ENCODE measurements at places on chromosomes 3 and 15.

DNA sequence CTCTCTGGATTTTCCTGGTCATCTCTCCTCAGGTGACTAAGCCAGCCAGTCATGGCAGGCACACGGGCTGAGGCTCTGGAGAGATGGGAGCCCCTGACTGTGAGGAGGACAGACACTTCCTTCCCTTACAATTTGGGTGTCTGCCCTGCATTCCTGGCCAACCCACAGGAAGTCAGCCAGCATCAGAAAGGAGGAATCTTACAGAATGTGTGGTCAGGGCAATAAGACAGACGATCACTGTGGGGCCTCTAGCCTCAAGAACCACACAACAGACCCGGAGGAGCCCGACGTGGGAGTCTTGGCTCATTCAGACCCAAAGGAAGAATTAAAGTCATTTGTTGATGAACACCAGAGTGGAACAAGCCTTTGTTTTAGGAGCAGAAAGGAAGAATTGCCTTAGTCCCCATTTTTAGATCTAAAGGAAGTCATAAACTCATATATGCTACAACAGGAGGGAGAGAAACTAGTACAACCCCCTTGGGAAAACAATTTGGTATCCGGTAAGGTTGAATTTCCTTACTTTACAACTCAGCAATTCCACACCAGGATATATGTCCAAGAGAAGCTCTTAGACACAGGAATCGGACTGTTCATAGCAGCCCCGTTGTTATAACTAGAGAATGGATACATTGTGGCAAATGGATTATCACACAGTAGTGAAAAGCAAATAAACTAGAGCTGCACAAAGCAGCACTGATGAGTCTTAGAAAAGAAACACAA is 62.2 kb downstream of the ABTB1 start:
- peak; percentile 94 for DNase-seq

DNA sequence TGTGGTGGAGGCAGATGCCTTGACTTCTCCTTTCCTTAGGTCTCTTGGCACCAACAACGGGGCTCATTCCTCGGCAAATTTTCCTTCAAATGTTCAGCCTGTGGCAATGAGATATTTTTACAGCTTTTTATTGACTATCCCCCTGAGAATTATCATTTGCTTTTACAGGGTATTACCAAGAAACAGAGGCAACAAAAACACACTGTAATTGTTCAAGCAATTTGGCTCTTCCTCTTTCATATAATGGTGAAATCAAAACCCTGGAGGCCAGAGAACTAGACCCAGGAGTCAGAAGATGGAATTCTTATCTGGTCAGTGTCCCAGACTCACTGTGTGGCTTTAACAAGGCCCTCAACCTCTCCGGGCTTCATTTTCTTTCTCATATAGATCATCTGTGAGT is 40.1 kb downstream of the TRIM42 start:
- no peak for DNase-seq

DNA sequence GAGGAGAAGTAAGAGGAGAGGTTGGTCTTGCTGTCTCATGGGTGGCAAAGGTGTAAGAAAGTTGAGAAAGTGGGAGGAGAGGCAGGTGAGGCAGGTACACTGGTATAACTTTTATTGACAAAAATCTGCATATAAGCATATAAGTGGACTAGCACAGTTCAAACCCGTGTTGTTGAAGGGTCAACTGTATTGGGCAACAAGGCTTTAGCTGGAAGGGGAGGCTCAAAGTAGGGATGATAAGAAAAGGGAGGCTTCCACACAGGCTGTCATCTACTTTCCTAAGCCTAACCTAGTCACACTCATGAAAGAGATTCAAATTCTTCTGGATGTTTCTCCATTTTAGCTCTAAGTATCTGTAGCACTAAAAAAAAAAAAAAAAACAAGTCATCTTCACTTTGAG is 188.1 kb upstream of the SEMA6D start:
- DNase-seq, result no peak

- peak; percentile 30 for DNase-seq
Observed at GRCh38 chr15:99438691-99439523, 126.9 kb upstream of the MEF2A start.

GRCh38 chr15:87620393-87620792 is 636.1 kb downstream of the NTRK3 start:
- DNase-seq, result no peak

DNA sequence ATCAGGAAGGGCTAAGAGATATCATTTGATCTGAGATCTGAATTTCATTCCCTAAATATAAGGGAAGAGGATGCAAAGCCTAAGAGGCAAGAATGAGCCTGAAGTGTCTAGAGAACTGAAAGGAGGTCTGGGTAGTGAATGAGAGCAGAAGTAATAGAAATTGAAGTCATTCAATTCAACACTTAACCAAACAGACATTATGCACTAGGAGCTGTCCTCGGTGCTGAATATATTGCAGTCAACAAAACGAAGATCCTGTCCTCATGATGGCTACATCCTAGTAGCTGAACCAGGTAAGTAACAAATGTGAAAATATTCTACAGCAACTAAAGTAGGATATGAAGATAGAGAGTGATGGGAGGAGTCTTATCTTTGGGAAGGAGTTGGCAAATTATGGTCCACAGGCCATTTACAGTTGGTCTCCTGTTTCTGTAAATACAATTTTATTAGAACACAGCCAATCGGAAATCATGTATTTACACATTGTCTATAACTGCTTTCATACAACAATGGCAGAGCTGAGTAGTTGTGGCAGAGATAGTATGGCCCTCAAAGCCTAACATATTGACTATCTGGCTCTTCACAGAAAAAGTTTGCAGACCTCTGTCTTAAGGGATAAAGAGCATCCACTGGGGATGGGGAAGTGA is 192.9 kb upstream of the CADPS start:
- peak; percentile 31 for DNase-seq

GRCh38 chr3:186815435-186815834 is 9.2 kb upstream of the RFC4 start:
- peak; percentile 41 for DNase-seq

DNA sequence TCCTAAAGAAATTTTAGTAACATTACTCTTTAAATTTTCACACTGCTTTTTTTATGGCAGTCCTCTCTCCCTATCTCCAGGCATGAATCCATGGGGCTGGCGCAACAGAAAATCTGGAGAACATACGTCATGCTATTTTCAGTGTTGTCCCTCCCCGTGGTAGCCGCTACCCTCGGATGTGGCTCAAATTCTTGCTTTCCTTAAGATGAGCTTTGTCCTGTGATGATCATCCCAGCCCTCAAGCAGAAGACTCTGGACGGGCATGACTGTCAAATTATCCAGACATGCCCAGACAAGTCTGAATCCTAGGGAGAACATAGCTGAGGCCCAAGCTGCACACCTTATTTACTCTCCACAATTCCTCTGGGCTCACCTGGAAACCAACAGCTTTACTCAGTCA is 49.1 kb downstream of the FMN1 start:
- DNase-seq, result no peak

DNA sequence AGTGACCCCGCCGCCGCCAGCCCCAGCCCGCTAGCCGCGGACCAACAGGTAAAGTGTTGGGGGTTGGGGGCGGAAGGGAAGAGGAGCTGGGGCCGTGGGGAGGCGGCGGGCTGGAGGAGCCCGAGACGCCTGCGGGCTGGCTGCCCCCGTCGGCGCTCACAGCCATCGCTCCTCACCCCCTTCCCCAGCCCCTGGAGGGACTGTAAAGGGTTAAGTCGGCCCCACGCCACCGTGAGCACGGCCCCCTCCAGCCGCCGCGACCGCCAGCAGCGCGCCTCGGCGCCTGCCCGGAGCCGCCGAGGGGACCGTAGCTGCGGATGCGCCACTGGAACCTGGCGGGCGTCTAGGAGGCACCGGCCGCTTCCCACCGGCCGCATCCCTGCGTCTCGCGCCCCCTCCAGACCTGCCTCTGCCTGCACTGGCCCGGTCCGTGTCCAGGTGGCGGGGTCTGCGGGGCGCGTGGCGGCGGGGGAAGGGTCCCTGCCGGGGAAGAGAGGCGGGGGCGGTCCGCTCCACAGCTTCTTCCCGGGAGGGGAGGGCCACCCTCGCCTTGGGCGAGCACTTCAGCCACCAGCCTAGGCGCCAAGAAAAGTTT is 522 bp downstream of the MED12L start:
- no peak for DNase-seq

- DNase-seq, result no peak
Observed at GRCh38 chr3:130811557-130811956, 64.9 kb upstream of the PIK3R4 start.

- DNase-seq, result no peak
Observed at GRCh38 chr3:73364517-73364916, 260.2 kb downstream of the PDZRN3 start.

DNA sequence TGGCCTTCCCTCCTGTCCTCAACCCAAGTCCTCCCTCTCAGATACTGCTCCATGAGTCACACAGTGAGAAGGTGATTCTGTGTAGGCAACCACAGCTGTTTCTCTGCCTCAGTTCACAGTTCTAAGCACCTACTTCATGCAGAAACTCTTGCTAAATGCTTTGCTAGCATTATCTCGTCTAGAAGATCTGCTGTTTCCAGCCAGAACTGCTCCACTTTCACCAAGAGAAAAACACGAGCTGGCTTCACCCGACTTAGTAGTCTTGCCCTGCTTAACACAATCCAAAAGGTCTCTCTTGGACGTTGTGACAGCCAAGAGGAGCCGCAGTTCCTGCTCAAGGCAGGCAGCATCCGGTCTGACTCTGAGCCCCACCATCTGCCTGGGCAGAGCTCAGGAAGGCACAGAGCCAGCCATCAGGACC is 272.1 kb downstream of the UACA start:
- no peak for DNase-seq

DNA sequence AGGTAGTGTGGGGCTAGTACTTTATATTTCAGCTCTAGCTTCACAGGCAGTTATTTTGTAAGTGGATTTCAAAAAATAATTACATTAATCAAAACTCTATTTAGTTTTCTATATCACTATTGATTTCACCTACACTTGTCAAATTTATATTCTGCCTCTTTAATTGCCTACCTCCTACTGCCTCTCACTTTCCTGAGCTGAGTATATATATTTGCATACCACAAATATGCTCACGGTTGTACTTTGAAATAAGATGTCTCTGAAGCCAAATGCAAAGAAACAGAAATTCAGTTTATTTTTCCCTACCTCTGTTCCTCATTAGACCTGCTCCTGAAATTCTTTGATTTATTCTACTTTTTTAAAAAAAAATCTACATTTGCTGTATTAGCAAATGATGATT is 309.3 kb upstream of the TGFBR2 start:
- DNase-seq, result no peak

- no peak for DNase-seq
Observed at GRCh38 chr3:13417166-13417947, 2.8 kb downstream of the NUP210 start.

GRCh38 chr15:81751816-81752545 is 293.8 kb downstream of the MEX3B start:
- DNase-seq, result no peak

DNA sequence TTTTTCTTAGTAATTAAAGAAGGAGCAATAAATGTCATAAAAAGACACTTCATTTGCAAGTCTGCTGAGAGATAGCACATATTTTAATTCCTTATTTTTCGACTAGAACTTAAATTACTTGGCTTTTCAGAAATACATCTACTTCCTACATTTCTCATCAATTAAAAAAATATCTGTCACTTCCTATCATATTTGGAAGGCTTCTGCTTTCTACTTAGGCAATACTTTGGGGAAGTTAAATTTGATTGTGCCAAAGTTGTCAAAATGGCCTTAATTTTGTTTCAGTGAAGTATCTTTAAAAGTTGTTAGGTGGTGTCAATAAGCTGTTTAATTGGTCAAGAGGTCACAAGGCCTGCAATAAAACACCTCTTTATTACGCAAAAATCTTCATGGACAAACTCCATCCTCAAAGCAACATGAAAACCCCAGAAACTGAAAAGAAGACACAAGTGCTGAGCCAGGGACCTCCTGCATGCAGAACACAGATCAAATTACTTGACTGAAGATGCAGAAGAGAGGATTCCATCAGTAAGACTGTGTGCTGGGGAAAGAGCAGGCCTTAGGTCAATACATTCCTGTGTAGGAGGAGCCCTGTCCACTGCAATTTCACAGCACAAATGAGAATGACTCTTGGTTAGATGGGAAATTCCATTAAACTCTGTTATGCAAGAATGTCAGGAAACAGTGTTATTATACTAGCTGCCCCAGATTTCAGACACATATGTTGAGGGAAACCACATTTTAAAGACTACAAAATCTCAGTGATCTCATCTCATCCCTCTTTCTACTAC is 48.0 kb upstream of the FSTL1 start:
- peak; percentile 88 for DNase-seq

GRCh38 chr15:68806220-68807060 is 14.3 kb downstream of the ANP32A start:
- DNase-seq, result no peak

DNA sequence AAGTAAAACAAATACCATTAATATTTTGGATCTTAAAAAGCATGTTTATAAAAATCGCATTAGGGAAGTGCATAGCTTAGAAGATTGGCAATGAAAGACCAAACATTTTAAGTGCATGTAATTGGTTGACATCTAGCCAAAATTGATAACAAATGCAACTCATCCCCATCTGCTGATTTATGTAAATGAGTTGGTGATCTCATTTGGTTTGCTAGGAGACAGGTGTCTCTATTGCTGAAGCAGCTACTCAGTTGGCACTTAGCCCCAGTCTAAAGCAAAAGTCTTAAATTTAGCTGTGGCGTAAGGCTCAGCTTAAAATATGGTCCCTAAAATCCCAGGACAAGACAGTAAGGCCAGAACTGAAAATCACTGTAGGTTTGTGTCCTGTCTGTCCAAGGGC is 113.5 kb upstream of the CHL1 start:
- no peak for DNase-seq

Data from AG08395 (cell line).